ENCODE measurements at places on chromosomes 6 and 20. TPM values are rescaled to one million over a fixed set of nuclear protein-coding genes. Genes with fewer than 3 reads are reported as not detected.

GRCh38 chr6:107666084-107666980 is 157.8 kb downstream of the SCML4 start:
- peak; percentile 54 for DNase-seq

GRCh38 chr6:11975353-11975977 is 36.6 kb upstream of the HIVEP1 start:
- no peak for DNase-seq

Gene KIAA1755
- 0.20 TPM for polyA plus RNA-seq

Gene TUBB2B
- polyA plus RNA-seq: 3.3 TPM

Measured in psoas muscle (tissue), 8 donors.